ENCODE measurements at places on chromosomes 4 and X.

GRCh38 chr4:174225349-174226049, 58.0 kb downstream of the FBXO8 start:
- no peak for DNase-seq

DNA sequence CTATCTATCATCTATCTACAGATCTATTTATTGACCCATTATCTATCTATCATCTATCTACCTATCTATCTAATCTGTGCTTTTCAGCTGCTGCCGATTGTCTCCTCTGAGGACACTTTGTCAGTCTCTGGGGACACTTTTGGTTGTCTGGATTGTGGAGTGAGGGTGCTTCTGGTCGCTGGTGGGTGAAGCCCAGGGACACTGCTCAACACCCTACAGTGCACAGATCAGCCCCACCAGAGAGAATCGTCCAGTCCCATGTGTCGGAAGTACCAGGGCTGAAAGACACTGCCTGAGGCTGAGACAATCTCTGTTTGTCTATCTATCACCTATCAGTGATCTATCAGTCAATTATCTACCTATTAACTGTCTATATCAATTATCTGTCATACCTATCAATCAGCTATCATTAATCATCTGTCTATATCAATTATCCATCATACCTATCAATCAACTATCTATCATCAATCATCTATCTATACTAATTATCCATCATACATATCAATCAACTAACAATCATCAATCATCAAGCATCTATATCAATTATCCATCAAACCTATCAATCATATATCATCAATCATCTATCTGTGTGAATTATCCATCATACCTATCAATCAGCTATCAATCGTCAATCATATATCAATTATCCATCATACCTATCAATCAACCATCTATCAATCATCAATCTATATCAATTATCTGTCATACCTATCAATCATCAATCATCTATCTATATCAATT, 70.0 kb upstream of the PPP2R3B start:
- DNase-seq, result no peak

GRCh38 chrX:69185886-69186285, 20.6 kb upstream of the PJA1 start:
- DNase-seq, result no peak

GRCh38 chr4:142875117-142875516, 29.0 kb upstream of the INPP4B start:
- no peak for DNase-seq

- DNase-seq, result no peak
These were observed 855 bp downstream of the KLF3 start for GRCh38 chr4:38664706-38665401.

DNA sequence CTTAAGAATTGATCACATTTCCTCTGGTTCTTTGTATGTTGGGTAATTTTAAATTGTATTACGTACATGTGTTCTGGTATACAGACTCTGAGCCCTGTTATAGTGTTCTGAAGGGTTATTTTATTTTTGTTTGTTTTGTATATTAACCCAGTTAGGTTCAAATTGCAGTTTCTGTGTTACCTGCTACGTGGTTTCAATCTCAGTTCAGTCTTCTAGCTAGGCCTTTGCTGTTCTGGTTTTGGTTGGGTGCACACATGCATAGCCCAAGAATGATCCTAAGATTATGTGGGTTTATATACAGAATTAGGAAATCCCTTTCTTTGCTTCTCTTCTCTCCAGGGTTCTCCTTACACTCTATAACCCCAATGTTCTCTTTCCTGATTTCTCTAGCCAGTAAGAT, 161.0 kb downstream of the PPP1R2C start:
- DNase-seq, result no peak

DNA sequence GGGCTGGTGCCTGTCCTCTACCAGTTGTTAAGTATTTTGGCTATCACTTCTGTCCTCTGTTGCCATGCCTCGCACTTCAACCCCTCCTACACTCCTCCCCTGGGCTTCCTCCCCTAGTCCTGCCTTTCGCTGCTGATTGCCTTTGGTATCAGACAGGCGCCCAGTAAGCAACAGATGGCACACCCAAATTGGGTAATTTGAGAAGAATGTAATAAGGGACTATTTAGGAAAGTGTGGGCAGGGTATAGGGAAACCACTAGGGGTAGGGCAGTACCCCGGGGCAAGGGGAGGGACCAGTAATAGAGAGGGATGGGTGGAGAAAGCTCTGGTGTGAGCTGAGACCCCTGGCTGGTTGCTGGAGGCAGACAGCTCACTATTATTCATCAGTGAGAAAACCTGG, 172.7 kb upstream of the USP9X start:
- DNase-seq, result no peak

DNA sequence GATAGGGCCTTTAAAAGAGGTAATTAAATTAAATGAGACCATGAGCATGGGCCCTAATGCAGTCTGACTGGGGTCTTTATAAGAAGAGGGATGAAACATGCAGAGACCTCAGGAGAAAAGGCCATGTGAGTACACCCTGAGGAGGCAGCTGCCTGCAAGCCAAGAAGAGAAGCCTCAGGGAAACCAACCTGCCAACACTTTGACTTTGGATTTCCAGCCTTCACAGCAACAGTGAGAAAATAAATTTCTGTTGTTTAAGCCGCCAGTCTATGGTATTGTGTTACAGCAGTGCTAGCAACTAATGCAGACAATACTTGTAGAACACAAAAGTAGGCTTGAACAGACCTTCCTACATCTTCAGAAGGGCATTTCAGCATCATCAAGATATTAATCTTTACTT, 52.3 kb downstream of the SMAD1 start:
- no peak for DNase-seq

- no peak for DNase-seq
These were observed 132.6 kb downstream of the ANAPC4 start for GRCh38 chr4:25509646-25510045.

DNA sequence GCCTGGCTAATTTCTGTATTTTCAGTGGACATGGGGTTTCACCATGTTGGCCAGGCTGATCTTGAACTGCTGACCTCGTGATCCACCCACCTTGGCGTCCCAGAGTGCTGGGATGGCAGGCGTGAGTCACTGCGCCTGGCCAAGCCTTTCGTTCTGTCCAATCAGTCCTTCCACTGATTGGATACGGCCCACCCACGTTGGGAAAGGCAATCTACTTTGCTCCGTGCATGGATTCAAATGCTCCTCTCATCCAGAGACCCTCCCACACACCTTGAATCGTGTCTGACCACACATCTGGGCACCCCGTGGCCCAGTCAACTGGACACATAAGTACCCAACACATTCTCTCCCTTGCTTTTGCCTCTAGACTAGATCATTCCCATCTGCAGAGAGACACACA, 74.9 kb downstream of the CRLF2 start:
- DNase-seq, result no peak

- no peak for DNase-seq
These were observed 2.0 kb downstream of the RAB40A start for GRCh38 chrX:103517246-103517645.

DNA sequence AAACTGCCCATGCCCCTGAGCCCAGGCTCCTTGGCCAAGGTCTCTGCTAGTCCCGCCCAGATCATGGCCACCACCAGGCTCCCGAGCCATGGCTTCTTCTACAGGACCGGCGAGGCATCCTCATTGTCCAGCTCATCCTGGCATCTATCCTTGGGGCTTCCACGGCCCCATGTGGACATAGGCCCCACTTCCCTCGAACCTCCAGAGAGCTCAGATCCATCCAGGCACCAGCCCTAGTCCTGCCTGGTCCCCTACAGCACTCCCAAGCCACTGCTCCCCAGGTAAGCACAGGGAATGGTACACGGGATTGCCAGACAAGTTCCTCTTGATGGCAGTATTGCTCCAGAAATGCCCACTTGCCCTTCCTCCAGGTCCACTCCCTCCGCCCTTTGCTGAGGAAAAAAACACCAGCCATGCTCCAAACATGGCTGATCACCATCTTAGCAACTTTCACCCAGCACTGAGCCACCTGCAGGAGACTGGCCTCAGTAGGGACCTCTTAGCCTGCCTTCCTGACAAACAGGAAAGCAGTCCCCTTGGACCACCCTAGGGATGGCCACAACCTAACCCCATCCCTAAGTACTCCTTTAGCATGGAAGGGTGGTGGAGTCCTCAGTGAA, 272.1 kb upstream of the AGTR2 start:
- peak; percentile 47 for DNase-seq

GRCh38 chr4:152601156-152601555, 65.3 kb upstream of the FBXW7 start:
- DNase-seq, result no peak

GRCh38 chr4:107255596-107255995, 219.5 kb upstream of the DKK2 start:
- DNase-seq, result no peak
